Activated T-cell treated with anti-CD3 and anti-CD28 coated beads, Interleukin-2, amount 50 U/mL, for 72 hours (primary cell): ENCODE measurements at places on chromosomes 3 and 15. TPM values are rescaled to one million over a fixed set of nuclear protein-coding genes. Genes with fewer than 3 reads are reported as not detected.

The NDUFAF3 gene
- total RNA-seq: 31.9 TPM

The CD86 gene
- total RNA-seq: 2.5 TPM

The SMCO1 gene
- total RNA-seq: not detected

The TMEM40 gene
- not detected for total RNA-seq

The EBLN2 gene
- total RNA-seq: 7.0 TPM

The SLC7A14 gene
- not detected for total RNA-seq

The TLR9 gene
- 1.2 TPM for total RNA-seq

The KY gene
- total RNA-seq: not detected

The RAD51 gene
- 49.9 TPM for total RNA-seq

The MITF gene
- 0.46 TPM for total RNA-seq

The TBC1D5 gene
- 51.2 TPM for total RNA-seq

The ADPRH gene
- total RNA-seq: 6.3 TPM

The RTP1 gene
- total RNA-seq: not detected

The CSPG4 gene
- not detected for total RNA-seq

The TMEM87A gene
- total RNA-seq: 40.6 TPM

The PLSCR2 gene
- total RNA-seq: not detected

The TNFAIP8L3 gene
- 0.14 TPM for total RNA-seq

The SLC28A2 gene
- not detected for total RNA-seq

The PLIN1 gene
- total RNA-seq: 1.3 TPM

The GOLGA6L4 gene
- total RNA-seq: 0.99 TPM

The KIF9 gene
- total RNA-seq: 4.0 TPM

The SOX14 gene
- not detected for total RNA-seq

The NEO1 gene
- 7.0 TPM for total RNA-seq

The DAZL gene
- total RNA-seq: not detected

The GRAMD2A gene
- total RNA-seq: 0.07 TPM

The CTXN2 gene
- not detected for total RNA-seq

The CAV3 gene
- total RNA-seq: not detected

The XCR1 gene
- not detected for total RNA-seq

The SLC51B gene
- total RNA-seq: not detected

The NUSAP1 gene
- 184 TPM for total RNA-seq

The ARRDC4 gene
- 1.5 TPM for total RNA-seq

The C3orf49 gene
- not detected for total RNA-seq

The HTR3D gene
- total RNA-seq: not detected

The ARHGAP31 gene
- total RNA-seq: 12.7 TPM

The SLC24A5 gene
- not detected for total RNA-seq

The ROBO1 gene
- total RNA-seq: 6.7 TPM

The NR2E3 gene
- not detected for total RNA-seq

The TNIK gene
- total RNA-seq: 32.2 TPM

The NMNAT3 gene
- total RNA-seq: 6.4 TPM

The TF gene
- total RNA-seq: 1.9 TPM

The TRH gene
- total RNA-seq: not detected

The GOLGA8M gene
- total RNA-seq: 0.89 TPM

The SNX22 gene
- 0.74 TPM for total RNA-seq

The CRYGS gene
- total RNA-seq: 7.0 TPM

The ZNF620 gene
- total RNA-seq: 5.8 TPM

The TRAT1 gene
- total RNA-seq: 24.1 TPM

The CILP gene
- 0.05 TPM for total RNA-seq

The XIRP1 gene
- total RNA-seq: 0.10 TPM

The THBS1 gene
- 0.99 TPM for total RNA-seq

The ATG7 gene
- 29.7 TPM for total RNA-seq

The PGBD4 gene
- total RNA-seq: 3.7 TPM

The FBXW12 gene
- total RNA-seq: not detected

The ERC2 gene
- total RNA-seq: 0.35 TPM

The GPR156 gene
- not detected for total RNA-seq

The DIS3L gene
- 31.5 TPM for total RNA-seq

The ROPN1B gene
- total RNA-seq: not detected

The ARL13B gene
- total RNA-seq: 17.9 TPM

The CACNA2D3 gene
- total RNA-seq: not detected

The MELTF gene
- total RNA-seq: 4.9 TPM

The CPN2 gene
- not detected for total RNA-seq
